ENCODE measurements at places on chromosomes 1 and 21.
A peak's percentile ranks its signal among the peaks of the same experiment; 100 is the strongest.

DNA sequence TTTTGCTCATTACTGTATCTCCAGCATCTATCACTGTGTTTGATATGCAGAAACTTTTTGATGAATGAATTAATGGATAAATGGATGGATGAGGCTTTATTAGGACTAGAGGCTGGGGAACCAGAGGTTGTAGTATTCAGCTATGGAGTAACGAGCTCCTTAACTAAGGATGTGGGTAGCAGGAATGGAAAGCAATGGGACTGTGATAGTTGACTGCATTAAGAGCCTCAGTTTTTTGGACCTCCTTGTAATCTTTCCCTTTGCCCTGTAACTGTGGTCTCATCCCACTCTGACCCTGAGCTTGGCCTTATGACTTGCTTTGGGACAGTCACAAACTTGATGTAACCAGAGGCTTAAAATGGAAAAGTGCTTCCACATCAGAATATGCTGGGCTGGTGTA is 9.0 kb upstream of the RUNX1 start:
- DNase-seq: no peak

DNA sequence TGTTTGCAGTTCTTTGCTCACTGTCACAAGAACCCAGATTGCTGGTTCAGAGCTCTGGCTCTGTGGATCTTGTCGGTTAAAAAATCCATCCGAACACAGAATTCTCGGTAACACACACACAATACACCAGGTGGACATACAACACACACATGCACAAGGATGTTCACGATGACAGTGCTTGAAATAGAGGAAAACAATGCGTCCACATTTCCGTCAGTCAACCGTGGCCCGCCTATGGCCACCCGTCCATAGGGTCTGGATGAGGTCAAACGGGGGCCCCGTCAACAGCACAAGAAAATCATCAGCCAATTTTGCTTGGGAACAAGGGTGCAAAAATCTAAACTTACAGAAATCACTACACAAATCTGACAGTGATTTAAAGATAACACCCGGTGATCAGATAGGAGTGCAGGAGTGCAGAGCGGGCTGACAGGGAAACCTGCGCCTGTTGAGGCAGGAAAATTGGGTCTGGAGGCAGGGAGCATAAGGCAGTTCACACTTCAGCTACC is 50.4 kb upstream of the SLC19A1 start:
- DNase-seq: no peak

GRCh38 chr1:56345831-56346230 is 233.5 kb downstream of the PLPP3 start:
- DNase-seq: no peak

DNA sequence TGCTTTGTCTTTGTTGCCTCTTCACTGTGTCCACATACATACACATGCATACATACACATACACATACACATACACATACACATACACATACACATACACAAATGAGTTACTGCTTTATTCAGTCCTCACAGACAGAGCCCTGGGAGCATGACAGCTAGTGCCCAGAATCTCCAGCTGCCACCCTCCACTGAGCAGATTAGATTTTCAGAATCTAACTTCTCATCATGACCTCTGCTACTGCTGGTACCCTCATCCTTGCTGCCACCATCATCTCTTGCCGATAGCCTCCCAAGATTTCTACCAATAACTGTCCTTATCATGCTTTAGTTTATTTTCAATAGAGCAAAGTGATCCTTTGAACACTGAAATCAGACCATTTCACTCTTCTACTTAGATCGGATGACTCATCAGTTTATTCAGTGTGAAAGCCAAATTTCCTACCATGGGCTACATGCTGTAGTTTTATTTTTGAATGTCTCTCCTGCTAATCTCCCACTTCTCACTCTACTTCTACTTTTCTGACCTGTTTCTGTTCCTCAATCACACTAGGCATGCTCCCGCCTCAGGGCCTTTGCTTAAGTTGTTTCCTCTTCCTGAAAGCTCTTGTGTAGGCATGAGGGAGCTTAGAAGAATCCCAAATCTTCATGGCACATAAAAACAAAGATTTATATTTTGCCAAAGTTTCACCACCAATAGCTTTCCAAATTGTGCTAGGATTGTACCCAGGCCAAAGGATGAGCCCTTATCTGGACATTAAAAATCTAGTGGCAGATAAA is 43.0 kb downstream of the ATP6V1G3 start:
- DNase-seq: peak; percentile 11

DNA sequence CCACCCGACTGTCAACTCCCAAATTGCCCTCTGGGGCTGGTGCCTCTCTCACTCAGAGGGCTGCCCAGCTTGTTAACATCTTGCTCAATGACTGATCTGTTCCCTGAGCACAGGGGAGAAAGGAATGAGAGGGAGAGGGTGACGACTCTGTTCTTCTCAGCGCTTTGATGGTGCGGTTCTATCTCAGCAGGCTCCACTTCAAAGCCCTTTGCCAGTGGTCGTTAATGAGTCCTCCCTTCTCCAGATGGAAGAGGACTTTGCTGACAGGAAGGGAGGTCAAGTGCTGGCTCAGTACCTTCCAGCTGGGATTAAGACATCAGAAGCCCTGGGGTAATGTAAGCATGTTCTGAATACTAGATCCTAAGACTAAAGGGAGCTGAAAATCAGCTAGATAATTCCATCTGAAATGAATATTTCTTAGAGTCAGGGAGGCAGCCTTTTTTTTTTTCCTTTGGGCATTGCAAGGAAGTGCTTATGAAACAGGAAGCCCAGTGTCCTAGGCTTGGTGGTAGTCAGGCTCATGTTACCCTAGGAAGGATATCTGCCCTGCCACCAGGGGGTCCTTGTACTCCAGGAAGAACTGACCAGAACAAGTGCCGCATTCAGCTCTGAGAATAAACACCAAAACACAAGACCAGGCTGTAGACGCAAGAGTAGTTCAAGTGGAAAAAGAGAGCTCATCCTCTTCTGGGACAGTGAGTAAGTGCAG is 4.7 kb downstream of the FMOD start:
- DNase-seq: peak; percentile 44
